AG08396 (cell line): ENCODE measurements at places on chromosomes 7 and 10.
A peak's percentile ranks its signal among the peaks of the same experiment; 100 is the strongest.

DNA sequence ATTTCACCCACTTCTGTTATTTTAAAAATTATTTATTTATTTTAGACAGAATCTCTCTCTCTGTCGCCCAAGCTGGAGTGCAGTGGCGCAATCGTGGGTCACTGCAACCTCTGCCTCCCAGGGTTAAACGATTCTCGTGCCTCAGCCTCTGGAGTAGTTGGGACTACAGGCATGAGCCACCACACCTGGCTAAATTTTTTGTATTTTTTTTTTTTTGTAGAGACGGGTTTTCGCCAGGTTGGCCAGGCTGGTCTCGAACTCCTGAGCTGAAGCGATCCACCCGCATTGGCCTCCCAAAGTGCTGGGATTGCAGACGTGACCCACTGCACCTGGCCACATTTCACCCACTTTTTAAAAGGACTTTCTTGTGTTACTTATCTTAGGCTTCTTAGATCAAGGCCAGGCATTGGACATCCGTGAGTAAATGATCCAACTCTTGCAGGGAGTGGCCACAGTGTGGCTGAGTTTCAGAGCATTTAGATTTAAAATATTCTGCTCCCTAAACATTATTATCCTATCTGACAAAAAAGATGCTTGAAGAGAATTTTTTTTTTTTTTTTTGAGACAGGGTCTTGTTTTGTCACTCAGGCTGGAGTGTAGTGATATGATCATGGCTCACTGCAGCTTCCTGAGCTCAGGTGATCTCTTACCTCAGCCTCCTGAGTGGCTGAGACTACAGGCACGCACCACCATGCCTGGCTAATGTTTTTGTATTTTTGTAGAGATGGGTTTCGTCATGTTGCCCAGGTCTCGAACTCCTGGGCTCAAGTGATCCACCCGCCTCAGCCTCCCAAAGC, 14.4 kb downstream of the SNX10 start:
- DNase-seq: no peak

GRCh38 chr7:127736511-127736910, 84.5 kb downstream of the SND1 start:
- DNase-seq: no peak

DNA sequence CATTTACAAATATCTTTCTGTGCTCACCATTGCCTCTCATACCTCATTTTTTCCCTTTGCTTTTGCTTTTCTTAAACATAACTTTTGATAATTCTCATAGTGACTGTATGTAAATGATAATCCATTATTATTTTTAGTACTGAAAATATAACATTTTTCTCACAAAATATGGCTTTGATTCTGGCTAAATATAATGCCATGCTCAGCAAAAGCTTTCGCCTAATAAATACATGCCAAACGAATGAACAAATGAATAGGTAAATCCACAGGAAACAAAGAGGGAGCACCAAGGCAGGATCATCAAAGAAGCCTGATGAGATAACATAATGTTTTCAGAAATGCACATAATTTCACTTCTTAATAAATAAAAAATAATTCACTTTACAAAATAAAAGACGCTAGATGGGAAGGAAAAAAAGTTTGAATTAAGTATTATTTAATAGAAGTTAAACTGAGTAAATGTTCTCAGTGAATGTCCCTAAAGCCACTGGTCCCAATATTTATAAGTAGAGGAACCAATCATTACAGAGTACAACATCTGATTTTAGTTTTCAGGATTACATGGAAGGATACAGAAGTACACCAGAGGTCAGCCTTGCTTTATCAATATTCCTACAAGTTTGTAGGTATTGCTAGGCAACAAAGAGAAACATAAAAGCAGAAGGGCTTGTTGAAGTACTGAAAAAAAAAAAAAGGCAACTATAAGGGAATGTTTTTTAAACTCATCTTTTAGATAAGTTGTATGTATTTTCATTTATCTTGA, 52.3 kb downstream of the RNLS start:
- no peak for DNase-seq

DNA sequence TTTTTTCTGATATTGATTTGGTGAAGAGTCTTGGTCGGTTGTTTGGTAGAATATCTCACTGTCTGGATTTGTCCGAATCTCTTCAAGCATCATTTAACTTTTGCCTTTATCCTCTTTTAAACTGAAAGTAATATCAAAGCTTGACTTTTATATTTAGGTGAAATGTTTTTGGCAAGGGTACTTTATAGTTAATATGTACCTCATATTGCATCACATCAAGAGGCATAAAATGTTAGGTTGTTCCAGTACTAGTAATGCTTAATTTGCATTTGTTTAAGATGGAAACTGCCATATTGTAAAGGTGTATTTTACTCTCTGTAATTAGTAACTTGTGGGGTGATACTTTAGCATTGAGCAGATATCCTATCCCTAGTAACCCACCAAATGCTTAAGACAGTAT, 17.1 kb upstream of the DDX21 start:
- DNase-seq: no peak

- DNase-seq: no peak
Measured at GRCh38 chr10:71277914-71278665, 41.0 kb upstream of the SLC29A3 start.

DNA sequence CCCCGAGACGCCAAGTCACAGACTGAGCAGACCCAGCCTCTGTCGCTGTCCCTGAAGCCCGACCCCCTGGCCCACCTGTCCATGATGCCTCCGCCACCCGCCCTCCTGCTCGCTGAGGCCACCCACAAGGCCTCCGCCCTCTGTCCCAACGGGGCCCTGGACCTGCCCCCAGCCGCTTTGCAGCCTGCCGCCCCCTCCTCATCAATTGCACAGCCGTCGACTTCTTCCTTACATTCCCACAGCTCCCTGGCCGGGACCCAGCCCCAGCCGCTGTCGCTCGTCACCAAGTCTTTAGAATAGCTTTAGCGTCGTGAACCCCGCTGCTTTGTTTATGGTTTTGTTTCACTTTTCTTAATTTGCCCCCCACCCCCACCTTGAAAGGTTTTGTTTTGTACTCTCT, 215.6 kb downstream of the TCF7L2 start:
- DNase-seq: no peak

- no peak for DNase-seq
Measured at GRCh38 chr7:1938788-1939433, 268.8 kb downstream of the ELFN1 start.

DNA sequence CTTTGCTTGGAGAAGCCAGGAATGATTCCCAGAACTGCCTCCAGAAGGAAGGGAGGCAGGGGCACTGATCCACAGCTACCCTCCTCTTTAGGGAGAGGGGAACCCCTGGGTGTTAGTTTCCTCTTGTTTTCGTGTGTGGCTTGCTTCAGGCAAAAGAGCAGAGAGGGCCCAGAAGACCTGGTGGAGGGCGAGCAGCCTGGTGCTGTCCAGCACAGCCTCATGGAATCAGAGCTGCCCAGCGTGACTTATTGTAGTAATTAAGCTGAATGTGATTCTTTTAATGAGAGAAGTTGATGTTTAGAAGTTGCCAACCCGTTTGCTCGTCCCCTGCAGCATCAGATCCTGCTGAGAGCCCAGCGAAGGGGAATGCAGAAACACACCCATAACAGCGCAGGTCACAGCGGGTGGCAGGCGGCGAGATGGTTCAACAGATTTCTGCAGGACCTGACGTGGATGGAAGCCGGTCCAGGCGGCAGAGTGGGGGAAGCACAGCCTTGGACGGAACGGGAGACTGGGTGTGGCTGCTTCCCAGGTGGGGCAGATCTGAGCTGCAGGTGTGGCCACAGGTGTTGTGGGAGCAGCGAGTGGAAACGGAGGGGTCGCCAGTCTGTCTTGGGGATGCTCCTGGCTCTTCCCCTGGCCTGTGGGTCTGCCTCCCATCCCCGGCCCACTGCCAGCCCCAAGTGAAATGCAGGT, 53.7 kb upstream of the SHH start:
- no peak for DNase-seq

DNA sequence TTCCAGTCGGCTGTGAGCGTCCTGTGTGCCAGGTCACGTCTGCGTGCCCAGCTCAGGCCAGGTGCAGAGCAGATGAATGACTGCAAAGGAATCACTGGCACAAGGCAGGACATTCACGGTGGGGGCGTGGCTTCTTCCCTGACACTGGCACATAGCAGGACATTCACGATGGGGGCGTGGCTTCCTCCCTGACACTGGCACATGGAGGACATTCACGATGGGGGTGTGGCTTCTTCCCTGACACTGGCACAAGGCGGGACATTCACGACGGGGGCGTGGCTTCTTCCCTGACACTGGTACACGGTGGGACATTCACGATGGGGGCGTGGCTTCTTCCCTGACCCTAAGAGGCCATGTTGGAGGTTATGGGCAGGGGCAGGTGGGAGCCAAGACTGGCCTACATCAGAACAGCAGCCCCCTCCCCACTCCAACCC, 64.3 kb downstream of the MYL10 start:
- DNase-seq: peak; percentile 10

- DNase-seq: no peak
Measured at GRCh38 chr7:12488341-12488740, 82.2 kb upstream of the SCIN start.

DNA sequence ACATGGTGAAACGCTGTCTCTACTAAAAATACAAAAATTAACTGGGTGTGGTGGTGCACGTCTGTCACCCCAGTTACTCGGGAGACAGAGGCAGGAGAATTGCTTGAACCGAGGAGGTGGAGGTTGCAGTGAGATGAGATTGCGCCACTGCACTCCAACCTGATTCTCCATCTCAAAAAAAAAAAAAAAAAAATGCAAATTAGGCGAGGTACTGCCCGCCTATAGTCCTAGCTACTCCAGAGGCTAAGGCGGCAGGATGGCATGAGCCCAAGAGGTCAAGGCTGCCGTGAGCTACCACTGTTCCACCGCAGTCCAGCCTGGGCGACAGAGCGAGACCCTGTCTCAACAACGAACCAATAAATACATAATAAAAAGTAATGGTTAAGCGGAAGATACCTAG, 1.1 kb upstream of the EIF4H start:
- DNase-seq: no peak

- peak; percentile 53 for DNase-seq
Measured at GRCh38 chr7:140607441-140607989, 33.1 kb downstream of the DENND2A start.

DNA sequence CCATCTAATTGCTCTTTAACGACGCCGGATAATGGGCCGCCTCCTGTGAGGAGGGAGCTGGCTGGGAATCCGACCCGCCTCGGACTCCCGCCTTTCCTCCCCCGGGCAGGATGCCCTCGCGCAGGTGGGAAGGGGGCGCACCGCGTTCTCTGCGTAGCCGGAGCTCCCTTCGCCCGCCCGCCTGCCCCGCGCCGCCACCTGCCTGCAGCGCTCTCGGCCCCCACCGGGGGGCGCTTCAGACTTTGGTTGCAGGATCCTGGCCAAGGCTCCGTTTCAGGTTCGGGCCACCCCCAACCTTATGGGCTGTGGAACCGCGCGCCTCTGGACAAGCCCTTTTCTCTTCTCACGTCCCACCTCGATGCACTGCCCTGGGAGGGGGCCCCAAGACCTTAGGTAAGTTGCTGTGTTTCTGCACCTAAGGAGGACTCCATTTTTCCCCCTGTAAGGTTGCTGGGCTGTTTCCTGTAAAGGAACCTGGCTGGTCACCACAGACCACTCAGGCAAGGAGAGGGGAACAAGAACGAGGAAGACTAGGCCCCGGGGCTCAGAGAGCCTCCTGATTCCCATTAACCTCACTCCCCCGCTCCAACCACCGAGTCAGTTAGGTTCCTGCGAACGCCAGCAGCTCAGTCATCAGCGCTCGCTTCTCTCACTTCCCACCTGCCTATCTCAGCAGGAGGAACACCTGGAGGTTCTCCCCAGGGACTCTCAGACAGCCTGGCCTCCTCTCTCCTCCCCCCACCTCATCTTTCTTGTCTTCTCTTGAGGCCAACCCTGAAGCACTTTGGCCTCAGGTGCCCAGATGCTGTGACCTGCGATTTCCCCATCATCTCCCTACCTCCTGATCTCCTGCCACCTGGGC, 11.3 kb upstream of the KAZALD1 start:
- peak; percentile 76 for DNase-seq

GRCh38 chr7:79820387-79820786, 314.2 kb upstream of the GNAI1 start:
- DNase-seq: peak; percentile 53

GRCh38 chr10:71696628-71697326, 22.8 kb downstream of the C10orf105 start:
- DNase-seq: peak; percentile 80

DNA sequence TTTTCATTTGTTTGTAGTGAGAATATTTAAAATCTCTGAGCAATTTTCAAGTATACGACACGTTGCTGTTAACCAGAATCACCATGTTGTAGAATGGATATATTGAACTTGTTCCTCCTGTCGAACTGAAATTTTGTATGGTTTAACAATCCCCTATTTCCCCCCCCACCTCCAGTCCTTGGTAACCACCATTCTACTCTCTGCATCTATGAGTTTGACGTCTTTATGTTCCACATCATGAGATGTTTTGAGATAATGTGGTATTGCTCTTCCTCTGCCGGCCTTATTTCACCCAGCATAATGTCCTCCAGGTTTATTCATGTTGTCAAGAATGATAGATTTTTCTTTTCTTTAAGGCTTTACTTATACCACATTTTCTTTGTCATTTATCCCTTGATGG, 17.4 kb upstream of the PRKCQ start:
- no peak for DNase-seq

GRCh38 chr7:113100121-113100603, 13.5 kb upstream of the GPR85 start:
- DNase-seq: peak; percentile 8

GRCh38 chr10:1464881-1465417, 272.4 kb downstream of the ADARB2 start:
- no peak for DNase-seq

- no peak for DNase-seq
Measured at GRCh38 chr7:12031638-12032037, 179.5 kb upstream of the TMEM106B start.

DNA sequence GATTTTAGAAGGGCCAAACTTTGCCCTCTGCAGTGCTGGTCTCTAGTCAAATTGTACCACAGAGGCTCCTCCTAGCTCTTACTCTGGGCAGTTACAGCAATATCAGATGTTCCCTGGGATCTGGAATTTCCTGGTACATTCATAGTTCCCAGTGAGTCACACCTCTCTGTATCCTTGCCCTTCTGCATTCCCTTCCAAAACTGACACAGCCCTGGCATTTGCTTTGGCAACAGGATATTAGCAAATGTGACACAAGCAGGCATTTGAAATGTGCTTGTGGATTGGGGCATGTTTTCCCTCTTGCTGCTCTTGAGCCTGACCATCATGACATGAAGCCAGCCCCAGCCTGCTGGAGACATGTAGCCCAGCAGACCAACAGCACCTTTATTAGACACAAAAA, 284.7 kb upstream of the AKR1E2 start:
- peak; percentile 61 for DNase-seq

DNA sequence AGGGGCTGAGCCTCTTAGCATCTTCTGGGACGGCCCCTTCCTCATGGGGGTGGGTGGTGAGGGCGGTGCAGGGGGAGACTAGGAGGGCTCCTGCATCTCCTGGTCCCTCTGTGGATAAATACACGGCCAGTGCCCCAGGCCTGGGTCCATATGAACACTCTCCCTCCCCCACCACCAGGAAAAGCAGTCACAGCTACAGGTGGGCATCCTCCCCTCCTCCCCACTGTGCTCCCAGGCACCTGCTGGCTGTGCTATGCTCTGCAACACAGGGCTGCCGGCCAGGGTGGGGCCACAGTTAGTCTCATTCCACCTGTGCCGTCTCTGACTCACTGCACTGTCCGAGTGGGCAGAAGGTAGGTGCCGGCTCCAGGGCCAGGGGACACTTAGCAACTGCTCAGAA, 87.3 kb upstream of the INSIG1 start:
- DNase-seq: no peak

GRCh38 chr7:10703981-10704380, 269.7 kb upstream of the PHF14 start:
- no peak for DNase-seq

GRCh38 chr7:69994218-69994617, 395.9 kb downstream of the AUTS2 start:
- DNase-seq: no peak

- no peak for DNase-seq
Measured at GRCh38 chr7:3879355-3880075, 578.5 kb downstream of the SDK1 start.
